HAP-1 (cell line): ENCODE measurements at places on chromosomes 5 and 9.

DNA sequence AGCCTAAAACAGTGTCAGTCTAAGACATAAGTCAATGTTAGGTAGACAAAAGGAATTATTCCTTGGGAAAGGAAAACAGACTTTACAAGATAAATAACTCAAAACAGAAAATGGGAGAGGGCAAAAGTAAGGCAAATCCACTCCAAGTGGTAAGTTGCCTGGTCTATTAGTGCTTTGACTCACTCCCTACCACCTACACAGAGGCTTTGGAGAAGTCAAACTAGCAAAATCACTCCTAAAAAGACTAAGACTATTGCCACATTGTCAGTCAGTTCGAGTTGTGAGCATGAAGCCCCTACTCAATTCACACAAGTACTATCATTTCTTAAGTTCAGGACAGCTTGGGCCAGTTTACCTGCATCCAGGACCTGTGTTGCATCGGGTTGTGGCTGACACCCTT is 5.2 kb upstream of the ZBTB6 start:
- no peak for DNase-seq

DNA sequence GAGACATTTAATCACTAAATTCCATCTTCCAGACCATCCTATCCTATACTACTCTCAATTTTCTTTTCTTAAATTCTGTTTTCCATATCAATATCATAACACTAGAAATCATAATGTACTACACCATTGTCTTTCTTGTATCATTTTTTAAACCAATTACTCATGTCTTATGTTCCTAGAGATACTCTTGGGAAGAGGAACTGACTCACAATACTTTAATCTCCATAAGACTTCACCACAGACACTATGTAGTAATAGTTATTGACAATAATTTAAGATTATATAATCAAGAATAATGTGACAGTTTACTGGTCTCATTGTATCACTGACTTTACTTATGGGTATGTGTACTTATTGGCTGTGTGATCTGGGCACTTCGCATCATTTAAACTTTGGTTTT is 43.8 kb downstream of the PCDHGC5 start:
- no peak for DNase-seq

GRCh38 chr5:38608874-38609273 is 52.4 kb upstream of the LIFR start:
- DNase-seq: no peak

DNA sequence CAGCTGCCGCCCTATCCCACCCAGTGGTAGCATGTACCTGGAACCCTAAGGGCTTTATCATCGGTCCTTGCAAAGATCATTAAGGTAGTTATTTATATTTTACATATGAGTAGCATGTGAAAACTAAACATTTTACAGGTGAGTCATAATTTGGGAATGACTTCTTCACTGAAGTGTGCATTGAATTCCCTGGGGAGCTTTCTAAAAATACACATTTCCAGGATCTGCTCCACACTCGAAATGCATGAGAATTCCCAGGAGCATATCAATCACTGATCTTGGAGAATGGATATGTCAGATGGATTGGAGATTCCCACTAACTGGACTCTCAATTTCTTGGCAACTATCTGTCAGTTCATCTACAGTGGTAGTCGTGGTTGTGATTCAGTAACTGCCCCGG is 717.5 kb downstream of the IRX1 start:
- DNase-seq: no peak

- no peak for DNase-seq
These were observed 3.4 kb upstream of the GRPEL2 start for GRCh38 chr5:149341876-149342275.

GRCh38 chr9:34566322-34566721 is 23.2 kb downstream of the CNTFR start:
- DNase-seq: no peak

DNA sequence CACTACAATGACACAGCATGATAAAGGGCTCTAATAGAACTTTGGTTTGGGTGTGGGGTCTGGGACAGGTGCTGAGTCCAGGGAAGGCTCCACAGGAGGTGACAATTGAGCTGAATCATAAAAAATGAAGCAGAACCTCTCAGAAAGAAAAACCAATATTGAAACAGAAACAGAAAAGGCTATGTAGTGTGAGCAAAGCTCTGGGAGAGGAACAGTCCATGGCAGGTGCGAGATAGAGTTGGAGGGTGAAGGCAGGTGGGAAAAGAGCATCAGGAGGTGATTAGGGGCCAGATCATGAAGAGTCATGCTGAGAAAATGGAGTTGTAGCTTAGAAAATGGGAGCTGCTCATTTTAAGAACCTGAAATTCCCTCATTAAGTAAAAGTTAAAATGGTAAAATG is 164.9 kb downstream of the KCTD16 start:
- no peak for DNase-seq

DNA sequence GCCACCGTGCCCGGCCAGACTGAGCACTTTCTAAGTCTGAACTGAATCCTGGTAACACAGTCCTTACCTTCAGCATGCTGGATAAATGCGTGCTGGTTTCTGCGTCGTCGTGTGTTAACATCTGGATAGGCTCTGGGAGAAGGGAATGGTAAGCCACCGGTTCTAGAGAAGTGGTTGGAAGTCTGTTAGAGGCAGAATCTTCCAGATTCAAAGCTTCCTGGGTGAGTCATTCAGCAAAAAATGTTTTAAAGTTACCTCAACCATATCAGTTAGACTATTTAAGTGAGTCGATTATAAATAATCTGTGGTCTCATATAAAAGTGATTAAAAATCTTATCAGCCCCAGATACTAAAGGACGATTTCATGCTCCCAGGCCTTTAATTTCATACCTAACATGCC is 256.5 kb upstream of the NFIL3 start:
- no peak for DNase-seq

- no peak for DNase-seq
These were observed 315.3 kb upstream of the SLC30A5 start for GRCh38 chr5:68778484-68778883.

- no peak for DNase-seq
These were observed 10.0 kb downstream of the MAP3K1 start for GRCh38 chr5:56825222-56825824.

- DNase-seq: no peak
These were observed 99.7 kb upstream of the MAN2A1 start for GRCh38 chr5:109589986-109590385.

GRCh38 chr5:172797771-172798191 is 26.8 kb upstream of the DUSP1 start:
- no peak for DNase-seq

- no peak for DNase-seq
These were observed 76.6 kb upstream of the SHB start for GRCh38 chr9:38145526-38146053.

DNA sequence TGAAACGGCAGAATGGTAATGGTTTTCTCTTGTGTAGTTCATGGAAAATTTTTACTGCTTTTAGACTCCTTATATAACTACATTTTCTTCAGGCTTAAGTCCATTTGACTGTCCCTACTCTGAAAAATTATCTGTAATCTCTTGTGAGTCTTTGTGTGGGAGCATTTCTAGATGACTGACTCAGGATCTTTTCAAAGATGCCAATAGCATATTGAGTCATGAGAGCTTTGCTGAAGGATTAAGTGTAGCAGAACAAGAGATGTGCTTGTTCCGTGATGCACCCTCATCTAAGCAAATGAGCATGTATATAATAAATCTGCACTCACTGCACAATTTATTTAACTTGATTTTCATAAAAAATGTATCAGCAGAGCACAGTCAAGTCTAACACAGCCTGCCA is 298.7 kb upstream of the CDH6 start:
- peak; percentile 17 for DNase-seq

- DNase-seq: no peak
These were observed 278.9 kb upstream of the ACTBL2 start for GRCh38 chr5:57761513-57761912.

DNA sequence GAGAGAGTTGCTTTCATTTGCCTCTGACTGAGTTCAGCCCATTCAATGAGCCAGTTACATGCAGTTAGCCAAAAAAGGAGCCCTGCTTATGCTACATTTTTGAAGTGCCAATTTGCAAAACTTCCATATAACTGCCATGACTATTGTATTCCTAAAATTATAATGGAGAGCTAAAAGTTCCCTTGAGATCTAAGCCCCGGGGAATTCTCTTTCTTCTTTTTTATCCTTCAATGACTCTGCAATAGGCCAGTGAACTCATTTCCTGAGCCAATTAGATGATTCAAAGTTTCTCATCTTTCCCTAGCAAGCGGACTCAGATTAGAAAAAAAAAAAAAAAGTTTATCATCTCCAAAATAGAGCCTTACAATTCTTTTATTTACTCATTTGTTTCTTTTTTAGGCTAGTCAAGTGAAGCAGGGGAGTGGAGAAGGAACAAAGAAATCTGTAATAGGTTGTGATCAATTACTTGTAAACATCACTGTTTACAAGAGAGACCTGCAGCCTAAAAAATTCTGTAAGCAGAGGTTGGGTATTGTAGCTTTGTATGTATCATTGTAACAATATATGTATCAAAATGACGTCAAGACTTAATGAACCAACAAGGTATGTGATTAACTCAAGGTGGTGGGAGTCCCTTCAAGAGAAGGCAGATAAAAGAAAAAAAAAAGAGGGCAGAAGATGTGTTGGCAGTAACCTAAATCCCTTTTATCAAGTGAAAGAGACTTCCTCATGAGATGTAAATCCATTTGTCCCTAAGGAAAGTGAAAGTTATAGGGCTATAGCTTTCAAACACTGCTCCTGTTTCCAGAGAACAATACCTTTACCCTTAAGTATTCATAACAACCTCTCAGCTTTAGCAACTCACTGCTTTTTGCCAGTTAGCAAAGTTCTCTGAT is 48.7 kb upstream of the HOMER1 start:
- peak; percentile 84 for DNase-seq

DNA sequence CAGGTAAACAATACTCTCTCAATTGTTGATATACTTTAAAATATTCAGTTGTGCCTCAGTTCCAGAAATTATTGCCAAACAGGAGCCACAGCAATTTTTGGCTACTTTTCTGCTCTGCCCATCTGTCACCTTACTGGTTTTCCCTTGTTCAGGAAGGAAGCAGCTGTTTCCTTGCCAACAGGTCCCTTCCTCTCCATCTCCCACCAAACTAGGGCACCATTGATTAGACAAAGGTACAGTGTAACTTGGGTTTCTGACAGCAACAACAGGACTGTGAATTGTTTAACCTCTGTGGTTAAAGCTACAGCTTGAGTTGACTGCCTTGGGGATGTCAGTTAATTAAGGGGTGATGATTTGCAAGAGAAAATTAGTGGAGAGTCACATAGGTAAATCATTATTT is 76.9 kb downstream of the PIP5K1B start:
- no peak for DNase-seq

- DNase-seq: no peak
These were observed 88.1 kb upstream of the ADAMTSL1 start for GRCh38 chr9:18385696-18386490.

- DNase-seq: no peak
These were observed 9.0 kb upstream of the PHF19 start for GRCh38 chr9:120885958-120886357.

- DNase-seq: no peak
These were observed 16.5 kb upstream of the NRARP start for GRCh38 chr9:137318602-137319001.

- DNase-seq: no peak
These were observed 198.0 kb downstream of the GAS1 start for GRCh38 chr9:86749161-86749893.

- DNase-seq: no peak
These were observed 12.9 kb downstream of the SFXN1 start for GRCh38 chr5:175491223-175491622.

GRCh38 chr9:18473652-18474279 is at the start of gene ADAMTSL1:
Gene ADAMTSL1, plus strand, starts transcription at chr9:18474153. Its CDS starts 80 bp downstream, at chr9:18474233.
- peak; percentile 98 for DNase-seq

DNA sequence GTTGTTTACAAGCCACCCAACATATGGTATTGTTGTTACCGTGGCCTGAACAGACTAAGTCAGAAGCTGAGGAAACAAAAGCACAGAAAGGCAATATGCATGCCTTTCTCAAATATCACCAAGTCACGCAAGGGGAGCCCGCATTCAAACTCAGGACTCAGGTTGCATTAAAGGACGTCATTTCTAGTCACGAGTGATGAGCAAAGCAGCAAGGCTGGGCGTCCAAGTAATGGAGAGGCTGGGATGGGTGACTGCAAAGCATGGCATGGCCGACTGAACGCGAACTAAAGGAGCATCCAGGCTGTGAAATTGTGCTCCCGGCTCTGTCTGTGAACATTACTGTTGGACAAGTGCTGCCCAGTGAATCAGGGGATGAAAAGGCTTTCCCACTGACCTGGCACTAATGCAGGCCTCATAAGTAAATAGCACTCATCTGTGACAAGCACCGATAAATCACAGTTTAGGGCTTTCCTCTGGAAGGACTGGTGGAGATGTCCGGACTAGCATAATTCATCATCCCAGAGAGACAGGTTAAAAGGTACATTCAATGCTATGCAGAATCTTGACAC is 202.8 kb downstream of the SPOCK1 start:
- no peak for DNase-seq

DNA sequence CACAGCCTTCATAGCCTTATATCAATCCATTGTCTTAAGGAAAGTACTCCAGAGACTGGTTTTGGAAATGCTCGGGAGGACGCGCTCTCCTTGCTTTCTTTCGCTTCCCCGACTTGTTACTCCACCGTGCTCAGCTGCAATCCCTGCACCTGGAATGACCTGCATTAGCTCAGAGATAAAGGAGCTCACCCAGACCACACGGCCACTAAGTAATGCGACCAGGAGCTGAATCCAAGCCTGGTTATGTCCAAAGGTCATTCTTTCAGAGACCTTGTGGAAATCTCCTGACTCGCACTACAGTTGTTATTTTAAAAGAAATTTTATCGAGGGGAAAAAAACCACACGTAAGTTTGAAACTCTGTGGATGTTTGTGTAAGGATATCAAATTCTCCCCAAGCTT is 135.3 kb upstream of the DPYSL3 start:
- DNase-seq: no peak

DNA sequence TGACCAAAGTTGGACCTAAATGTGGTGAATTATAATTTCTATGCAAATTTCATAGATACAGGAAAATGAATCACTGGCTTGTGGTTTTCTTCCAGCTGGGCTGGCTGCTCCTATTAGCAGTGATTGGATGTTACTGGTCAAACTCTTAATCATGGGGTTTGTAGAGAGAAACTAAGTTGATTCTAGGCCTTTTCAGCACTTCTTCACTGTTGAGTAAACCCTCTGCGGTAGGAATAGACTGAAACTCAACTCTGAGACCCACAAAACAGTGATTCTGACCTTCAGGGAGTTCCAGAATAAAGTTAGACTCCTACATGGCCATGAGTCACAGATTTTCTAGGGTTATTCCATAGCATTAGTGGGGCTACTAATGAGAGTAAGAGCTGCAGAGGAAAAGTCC is 47.9 kb upstream of the FKTN start:
- DNase-seq: no peak

DNA sequence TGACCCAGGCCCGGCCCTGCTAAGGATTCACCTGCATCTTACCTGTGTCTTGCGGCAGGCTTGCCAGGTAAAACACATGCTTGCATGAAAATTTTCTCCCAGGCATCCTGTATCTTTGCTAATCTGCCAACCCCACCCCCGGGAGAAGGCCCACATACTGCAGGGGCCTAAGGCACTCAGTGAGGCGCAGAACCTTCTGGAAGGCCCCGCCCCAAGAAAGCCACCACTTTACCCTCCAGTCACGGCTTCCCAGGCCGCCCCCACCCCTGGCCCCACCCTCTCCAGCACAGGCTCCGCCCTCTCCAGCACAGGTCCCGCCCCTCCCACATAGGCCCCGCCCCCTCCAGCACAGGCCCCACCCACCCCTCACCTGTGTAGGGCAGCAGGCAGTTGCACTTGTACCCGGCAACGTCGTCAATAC is 29.8 kb upstream of the SEC16A start:
- no peak for DNase-seq

- DNase-seq: no peak
These were observed 44.8 kb upstream of the SSBP2 start for GRCh38 chr5:81795666-81796065.
